Motor neuron (in vitro differentiated cells): ENCODE measurements at places on chromosomes 7 and 10.

DNA sequence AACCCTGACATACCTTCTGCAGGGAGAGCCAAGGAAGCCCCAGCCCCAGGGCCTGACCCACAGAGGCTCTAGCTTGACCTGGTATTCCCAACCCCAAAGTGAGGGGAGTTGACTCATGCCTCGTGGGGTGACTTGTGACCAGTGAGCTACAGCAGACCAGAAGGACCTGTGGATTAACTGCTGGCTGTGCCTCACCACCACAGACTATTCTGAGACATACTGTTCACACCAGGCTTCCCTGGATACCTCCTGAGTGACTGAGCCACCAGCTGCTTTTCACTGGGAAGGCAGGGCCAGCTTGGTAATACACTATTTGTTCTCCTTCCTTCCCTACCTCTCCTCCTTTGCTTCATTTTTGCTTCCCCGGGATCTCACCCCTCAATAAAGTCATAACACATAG, 7.3 kb downstream of the PLXNA4 start:
- ATAC-seq, result no peak

- ATAC-seq, result no peak
Measured at GRCh38 chr10:943334-944033, 12.0 kb upstream of the LARP4B start.

DNA sequence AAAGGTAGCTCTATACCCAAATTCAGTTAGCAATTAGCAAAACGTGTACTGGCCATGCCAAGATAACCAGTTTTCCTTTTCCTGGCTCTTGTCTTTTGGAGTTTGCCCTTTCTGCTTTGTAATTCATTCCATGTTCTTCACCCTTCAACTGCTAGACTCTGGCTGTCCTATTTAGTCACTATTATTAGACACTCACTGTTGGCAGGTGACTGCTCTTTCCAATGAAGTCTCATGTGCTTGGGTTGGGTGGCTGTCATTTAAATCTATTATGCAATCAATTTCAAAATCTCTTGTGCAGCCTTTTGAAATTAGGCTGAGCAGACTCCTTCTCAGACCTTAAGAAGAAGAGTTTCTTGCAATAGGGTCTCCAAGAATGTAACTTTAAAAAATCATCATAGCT, 266.5 kb downstream of the GPR158 start:
- ATAC-seq, result no peak

DNA sequence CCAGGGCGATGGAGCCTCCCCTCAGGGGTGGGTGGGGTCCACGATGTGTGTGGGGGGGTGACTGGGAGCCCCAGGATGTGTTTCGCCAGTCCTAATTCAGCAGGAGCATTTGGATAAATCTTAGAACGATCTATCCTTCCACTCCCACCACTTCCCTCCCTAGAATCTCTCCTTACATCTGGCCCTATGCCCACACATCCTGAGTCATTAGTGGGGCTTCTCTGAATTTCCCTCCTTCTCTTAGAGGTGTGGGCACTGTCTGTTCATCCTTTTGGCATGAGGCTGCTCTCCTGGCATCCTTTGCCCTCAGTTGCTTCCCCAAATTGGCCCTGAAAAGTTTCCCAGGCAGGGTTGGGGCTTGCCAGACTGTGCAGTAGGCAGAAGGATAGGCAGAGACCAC, 1.6 kb downstream of the GHRHR start:
- no peak for ATAC-seq

DNA sequence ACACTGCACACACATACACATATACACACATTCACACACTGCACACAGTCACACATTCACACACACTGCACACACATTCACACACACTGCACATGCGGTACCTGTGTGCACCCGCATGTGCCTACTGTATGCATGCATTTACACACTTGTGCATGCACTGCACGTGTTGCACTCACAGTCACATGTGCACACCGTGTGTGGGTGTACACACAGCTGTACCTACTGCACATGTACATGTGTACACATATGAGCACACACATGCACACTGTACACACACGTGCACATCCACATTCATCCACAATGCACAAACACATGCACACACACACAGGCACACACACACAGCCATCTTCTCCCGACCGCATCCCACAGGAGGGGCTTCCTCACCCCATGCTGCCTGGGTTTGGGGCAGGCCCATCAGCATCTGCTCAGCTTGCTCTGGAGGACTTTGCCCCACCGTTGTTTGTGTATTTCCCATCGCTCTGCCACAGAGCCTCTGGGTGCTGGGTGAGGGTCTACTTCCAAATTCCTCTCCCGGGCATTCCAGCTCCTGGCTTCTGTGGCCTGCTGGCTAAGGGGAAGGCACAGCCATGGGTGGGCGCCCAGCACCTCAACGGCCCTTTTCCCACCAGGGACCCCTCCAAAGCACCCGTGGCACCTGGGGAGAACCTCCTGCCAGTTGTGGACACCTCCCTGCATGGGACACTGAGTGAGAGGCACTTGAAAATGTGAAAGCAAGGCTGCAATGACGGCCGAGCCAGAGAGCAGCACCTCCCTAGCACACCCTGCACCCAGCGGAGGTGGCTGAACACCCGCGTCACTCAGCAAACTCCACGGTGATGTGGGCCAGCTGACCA, 324.3 kb downstream of the PTPRN2 start:
- no peak for ATAC-seq

- ATAC-seq, result no peak
Measured at GRCh38 chr7:79227044-79227443, 226.4 kb downstream of the MAGI2 start.

DNA sequence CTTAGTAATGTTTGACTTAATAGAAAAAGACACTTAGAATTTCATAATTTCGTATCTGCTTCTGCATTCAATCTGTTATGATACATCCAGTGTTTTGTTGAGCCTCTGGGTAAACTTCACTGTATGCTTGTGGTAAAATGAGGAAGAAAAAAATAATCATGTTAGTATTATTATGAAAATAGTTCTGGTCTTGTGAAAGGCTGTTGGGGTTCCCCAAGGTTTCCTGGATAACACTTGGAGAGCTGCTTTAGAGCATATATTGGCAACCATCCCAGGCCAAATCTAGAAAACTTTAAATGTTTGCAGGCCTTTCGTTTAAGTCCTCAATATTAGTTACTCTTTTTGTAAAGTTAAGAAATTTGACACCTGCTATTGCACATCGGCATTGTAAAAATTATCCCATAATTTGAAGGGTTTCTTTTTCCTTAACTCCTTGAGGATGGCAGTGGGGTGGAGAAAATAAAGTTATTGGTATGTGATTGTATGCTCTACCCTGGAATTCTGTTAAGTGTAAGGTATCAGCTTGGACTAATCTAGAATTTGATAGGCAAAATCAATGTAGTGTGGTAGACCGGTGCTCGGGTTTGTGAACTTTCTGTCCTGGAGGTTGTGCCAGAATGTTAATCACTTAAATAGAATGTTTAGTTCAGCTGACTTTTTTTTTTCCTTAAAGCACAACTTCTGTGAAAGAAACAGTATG, 54.5 kb downstream of the WAC start:
- peak; percentile 53 for ATAC-seq

GRCh38 chr10:132608511-132609195, 71.1 kb downstream of the INPP5A start:
- ATAC-seq, result no peak

GRCh38 chr7:122199171-122199570, 55.1 kb upstream of the AASS start:
- no peak for ATAC-seq

DNA sequence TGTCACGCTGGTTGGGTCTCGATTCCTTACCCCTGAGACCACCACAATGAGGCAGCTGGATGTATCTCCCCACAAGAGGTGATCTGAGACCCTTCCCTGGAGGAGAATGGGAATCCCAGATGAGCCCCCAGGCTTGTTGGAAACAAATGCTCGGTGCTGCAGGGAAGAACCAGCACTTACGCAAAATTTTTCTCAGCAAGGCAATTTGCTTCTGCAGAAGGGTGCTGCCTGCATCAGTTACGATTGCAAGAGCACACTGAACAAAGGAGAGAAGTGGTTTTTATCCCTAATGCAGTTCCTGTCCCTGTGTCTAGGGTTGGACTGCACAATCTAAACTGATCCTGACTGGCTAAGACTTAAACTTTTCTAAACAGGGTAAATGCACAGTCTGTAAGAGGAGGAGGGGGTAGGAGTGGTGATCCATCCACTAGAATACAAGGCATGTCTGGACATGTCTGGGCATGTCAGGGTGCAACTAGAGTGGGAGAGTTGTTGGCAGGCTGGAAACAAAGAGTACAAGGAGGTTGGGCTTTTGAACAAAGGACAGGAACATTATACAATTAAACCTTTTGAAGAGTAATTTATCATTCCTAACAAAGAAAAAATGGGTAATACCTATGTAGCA, 114.9 kb upstream of the FAM3C start:
- no peak for ATAC-seq

DNA sequence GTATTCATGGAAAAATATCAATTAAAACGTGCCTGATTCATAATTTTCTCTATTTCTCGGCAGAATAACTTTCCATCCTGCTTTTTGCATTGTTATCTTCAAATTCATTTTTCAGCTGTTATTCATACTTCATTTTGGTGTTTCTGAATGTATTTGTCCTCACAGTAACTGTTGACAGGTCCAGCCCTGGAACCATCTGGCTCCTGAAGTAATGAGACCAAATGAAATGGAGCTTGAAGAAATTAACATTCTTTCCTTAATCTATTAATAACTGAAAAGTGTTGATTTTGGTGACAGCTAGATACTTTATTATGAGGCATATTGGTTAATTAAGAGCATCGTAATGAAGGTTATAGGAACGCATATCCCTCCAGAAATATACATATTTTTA, 257.0 kb upstream of the MINDY3 start:
- ATAC-seq, result no peak

DNA sequence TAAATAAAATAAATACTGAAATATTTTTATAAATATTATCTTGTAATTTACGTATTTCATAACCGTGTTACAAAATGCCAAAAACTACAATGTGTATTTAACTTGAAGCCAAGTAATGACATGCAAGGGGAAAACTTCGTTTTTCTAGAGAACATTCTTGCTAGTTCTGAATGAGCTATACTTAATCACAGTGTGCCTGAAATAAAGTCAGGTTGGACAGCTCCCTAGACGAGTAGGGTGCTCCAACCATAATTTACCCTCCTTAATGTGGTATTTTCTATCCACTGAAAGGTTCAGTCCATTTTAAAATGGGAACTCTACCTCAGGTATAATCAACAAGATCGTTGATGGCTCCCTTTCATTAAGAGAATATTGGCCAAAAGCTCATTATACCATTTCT, 194.5 kb upstream of the AHR start:
- no peak for ATAC-seq

GRCh38 chr10:132740588-132740987, 45.4 kb downstream of the NKX6-2 start:
- ATAC-seq, result no peak

GRCh38 chr7:29798422-29798821, 7.9 kb upstream of the WIPF3 start:
- ATAC-seq, result no peak

DNA sequence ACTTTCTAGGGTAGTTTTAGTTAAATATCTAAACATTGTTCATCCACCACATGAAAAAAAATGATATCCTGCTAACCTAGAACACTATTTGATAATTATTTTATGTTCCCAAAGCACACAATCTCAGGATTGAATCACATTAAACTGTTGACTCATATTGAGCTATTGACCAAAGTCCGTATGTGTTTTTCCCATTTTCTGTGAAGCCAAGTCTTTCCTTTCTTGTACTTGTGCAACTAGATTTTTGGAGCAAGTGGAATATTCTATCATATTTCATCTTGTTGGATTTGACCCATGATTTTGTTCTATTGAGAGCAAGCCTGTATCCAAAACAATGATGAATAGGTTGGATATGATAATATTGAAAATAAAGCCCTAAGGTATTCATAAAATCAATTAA, 164.6 kb downstream of the SKAP2 start:
- ATAC-seq, result no peak

- ATAC-seq, result no peak
Measured at GRCh38 chr10:97169063-97169462, 16.7 kb downstream of the SLIT1 start.

DNA sequence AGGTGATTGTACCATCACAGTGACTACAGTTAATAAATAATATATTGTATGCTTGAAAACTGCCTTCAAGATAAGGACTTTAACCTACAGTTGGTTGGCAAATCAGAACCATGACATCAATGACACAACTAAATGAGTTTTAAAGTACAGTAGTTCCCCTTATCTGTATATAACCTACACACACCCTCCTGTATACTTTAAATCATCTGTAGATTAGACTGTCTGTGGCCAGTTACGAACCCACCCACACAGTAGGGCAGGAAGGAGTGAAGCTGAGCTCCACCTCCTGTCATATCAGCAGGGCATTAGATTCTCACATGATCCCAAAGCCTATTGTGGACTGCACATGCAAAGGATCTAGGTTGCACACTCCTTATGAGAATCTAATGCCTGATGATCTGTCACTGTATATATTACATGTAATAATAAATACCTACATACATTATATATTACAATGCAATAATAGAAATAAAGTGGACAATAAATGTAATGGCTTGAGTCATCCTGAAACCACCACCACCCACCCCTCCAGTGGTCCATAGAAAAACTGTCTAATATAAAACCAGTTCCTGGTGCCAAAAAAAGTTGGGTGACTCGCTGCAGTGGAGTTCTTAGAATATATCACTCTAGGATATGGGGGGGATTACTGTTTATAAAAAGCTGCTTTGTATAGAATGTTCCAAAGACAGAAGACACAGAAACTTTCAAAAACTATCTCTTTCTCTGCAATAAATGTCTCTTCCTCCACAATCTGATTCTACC, 5.6 kb downstream of the TPK1 start:
- no peak for ATAC-seq
